ENCODE measurements at places on chromosomes 5 and 9.

DNA sequence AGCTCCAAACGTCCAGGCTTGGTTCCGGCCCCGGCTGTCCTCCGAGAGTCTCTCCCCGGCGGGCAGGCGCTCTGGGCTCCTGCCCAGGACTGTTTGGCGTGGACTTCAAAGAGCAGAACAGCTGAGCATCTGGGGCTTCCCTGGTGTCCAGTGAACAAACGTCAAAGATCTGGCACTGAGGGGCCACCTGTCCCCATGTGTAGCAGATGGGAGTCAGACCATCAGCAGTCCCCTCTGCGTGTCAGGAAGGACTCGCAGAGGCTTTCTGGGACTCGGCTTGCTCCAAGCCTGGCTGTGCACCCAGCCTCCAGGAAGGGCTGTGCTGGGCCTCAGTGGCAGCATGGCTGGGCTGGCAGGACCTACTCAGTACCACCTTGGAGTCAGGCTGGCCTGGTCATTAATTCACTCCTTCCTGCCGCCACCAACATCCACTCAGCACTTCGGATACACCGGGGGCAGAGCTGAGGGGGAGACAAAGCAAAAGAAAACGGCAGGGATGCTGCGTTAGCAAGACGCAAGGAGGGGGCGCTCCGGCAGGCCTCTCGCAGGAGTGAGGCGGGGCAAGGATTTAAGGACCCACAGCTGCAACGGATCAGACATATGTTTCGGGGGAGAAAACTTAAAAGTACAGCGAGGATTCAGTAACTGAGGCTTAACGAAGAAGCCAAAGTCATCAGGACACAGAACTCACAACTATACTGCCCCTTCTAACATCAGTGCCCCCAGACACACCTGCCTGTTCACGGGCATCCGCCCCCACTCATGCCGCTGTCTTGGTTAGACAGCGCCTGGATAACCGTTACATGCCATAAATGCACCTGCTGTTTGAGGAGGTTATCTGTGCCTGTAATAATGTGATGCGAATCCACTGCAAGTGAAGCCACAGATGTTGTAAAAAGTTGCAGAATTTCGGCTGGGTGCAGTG, 164.5 kb upstream of the PHYKPL start:
- no peak for DNase-seq

DNA sequence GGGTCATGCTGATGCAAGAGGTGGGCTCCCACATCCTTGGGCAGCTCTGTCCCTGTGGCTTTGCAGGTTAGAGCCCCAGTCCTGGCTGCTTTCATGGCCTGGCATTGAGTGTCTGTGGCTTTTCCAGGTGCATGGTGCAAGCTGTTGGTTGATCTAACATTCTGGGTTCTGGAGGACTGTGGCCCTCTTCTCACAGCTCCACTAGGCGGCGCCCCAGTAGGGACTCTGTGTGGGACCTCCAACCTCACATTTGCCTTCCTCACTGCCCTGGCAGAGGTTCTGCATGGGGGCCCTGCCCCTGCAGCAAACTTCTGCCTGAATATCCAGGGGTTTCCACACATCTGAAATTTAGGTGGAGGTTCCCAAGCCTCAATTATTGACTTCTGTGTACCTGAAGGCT, 150.1 kb downstream of the NNT start:
- no peak for DNase-seq

GRCh38 chr9:77820293-77820954, 172.3 kb upstream of the GNA14 start:
- DNase-seq, result no peak

DNA sequence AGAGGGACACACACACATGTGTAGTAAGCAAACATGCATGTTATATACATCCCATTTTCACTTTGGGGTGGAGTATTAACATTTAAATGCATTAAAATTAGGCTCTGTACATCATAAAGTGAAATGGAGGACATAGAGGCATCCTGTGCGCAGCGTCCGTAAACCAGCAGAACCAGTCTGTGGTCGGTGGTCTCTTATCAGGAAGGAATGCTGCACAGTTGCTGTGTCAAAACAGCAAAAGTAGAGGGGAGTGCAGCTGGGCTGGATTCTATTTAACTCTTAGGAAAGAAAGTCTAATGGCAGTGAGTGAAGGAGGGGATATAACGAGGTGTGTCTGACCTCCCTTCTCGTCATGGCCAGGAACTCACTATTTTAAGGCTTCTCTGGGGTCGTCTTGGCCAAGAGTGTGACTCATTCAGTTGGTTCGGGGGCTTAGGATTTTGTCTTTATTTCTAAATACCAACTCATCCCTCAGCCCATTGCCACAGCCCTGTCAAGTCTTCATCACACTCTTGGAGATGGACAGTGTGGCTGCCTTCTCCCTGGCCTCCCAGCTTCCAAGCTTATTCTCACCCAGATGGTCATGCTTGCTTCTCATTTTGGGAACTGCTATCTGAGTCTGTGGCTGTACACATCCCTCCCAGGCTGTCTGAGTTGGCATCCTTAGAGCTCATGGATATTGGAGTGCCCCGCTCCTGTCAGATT, 20.1 kb upstream of the CXCL14 start:
- no peak for DNase-seq

DNA sequence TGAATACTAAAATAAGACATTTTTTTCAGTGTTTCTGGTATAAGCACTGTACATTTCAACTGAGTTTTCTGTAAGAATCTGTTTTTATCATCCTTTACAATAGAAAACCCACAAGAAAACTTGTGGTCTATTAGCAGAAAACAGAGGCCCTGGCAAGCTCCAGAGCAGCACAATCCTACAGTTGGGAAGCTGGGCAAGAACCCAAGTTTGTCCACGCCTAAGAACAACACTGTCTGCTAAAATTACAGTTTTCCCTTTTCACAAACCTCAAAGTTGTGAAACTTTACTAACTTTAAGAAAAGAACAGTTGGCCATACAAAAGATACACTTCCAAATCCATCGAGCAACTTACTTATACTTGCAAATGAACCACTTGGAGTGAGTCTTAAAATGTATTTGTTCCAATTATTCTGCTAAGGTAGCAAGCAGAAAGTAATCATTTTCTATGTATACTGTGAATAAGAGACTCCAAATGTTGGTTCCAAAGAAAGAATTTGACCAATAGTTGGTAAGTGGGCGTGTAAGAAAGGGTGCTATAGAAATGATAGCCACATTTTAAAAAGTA, 982.0 kb upstream of the ARRDC3 start:
- no peak for DNase-seq

DNA sequence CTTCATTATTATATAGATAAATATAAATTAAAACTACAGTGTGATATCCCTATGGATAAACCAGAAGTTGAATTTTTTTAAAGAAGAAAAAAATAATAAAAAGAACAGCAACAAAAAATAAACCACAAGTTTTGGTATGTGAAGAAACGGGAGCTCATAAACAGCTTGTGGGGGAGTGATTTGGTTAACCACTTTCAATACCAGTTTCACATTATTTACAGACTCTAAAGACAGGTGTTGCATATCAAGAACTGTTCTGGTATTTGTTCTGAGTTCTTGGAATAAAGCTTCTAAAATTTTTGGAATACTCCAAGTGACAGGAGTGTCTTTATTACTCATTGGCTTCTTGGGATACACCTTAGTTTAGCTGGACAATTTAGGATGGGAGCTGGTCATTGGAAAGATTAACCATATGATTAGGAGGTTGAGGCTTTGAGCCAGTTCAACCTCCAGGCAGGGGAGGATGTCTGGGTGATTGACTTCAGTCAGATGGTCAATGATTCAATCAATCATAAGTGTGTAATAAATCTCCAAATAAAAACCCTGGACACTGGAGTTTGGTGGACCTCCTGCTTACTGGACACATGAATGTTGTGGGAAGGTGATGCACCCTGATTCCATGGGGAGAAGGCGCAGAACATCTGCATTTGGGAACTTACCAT, 2223.1 kb upstream of the C9orf72 start:
- DNase-seq, result no peak

GRCh38 chr9:14945351-14945750, 35.1 kb upstream of the FREM1 start:
- no peak for DNase-seq

DNA sequence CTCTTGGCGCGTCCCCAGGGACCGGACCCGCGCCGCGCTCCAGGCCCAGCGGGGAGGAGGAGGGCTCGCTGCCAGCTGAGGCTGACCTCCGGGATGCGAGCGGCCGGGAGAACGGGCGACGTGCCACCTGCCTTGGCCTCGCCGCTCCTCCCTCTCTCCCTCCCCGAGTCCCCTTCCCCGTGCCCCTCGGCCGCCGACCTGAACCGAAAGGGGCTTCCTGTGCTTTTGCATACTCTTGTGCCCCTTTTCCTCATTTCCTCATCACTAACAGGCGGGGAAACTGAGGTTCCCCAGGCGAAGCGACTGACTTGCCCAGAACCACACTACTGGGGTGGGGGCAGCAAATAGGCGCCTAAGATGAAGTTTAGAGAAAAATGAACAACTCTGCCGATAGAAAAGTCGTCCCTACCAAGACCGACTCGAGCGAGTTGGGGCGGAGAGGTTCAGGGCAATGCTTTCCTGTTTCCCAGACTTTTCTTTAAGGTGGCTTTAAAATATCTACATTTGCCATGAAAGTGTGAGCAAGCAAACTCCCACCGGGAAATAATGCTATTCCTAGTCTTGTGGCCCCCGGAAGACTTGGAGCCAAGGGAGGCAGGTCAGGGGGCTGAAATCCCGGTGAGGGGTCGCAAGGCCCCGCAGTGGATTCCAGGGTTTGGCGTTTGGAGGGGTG, 580 bp upstream of the DUSP1 start:
- DNase-seq, result no peak

GRCh38 chr9:6243746-6244145, 28.1 kb downstream of the IL33 start:
- DNase-seq, result no peak

GRCh38 chr5:151758141-151758429, 346 bp downstream of the ATOX1 start:
- DNase-seq, result no peak

DNA sequence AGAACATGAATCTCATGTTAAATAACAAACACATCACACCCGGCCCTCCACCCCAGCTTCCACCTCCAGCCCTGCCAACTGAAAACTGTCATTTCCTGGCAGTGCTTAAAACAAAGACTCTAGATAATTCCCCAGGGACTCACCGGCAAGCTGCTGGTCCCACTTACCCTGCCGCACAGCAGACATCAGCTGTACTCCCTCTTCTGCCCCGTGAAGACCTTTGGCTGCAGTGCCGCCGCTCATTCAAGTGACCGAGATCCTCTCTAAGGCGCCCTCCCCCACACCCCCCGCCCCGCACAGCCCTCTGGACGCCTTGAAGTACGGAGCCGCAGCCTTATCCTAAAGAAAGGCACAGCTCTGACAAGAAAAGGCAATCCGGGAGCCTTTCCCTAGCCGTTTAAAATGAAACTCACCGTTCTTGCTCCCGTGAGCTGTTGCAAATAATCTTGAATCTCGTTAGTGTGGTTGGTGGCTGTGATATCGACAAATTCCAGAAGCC, 434 bp downstream of the GLRX start:
- DNase-seq, result no peak

- DNase-seq, result no peak
These were observed 19.0 kb upstream of the PSIP1 start for GRCh38 chr9:15529566-15530324.
